ENCODE measurements at places on chromosomes 11 and 22.

- peak; percentile 58 for DNase-seq
These were observed 9.8 kb downstream of the KRTAP5-6 start for GRCh38 chr11:1706634-1707400.

DNA sequence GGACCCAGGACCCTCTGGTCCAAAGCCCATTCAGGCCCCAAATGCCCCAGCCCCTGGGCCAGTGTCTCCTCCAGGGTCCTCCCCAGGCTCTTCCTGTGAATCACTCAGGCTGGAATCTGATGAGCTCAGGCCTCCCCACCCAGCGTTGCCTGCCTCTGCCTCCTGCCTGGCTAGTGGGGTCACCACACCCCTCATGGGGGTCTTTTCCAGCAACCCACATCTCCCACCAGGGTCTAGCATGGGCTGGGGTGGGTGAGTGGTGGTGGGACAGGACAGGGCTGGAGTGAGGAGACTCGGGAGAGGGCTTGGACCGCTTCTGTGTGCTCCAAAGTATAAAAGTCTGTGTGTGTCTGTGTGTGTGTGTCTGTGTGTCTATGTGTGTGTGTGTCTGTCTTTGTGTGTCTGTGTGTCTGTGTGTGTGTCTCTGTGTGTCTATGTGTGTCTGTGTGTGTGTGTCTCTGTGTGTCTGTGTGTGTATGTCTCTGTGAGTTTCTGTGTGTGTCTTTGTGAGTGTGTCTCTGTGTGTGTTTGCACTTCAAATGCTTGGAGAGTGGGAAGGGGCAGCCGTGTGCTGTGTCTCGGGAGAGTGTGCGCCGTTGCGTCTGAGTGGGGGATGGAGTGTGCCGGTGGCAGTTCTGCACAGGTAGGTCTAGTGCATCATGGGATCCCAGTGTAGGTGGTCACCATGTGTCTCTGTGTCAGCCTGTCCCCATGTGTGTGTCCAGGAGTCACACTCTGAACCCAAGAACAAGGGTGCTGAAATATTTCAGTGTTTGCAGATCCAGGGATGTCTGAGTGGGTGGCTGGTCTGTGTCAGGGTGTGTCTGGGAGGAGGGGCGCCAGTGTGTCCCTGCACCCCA, 8.8 kb downstream of the RIN1 start:
- no peak for DNase-seq

DNA sequence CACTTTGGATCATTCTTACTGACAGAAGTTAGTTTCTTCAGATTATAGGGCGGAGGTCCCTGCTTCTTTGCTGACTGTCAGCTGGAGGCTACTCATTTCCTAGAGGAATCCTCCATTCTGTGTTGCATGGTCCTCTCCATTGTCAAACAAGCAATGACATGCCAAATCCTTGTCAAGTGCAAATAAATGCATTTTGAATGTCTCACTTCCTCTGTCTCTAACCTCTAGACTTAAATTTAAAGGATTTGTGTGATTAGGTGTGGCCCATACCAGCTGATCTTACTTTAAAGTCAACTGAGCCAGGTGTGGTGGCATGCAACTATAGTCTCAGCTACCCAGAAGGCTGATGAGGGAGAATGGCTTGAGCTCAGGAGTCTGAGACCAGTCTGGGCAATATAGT, 458.4 kb upstream of the CCDC179 start:
- no peak for DNase-seq

DNA sequence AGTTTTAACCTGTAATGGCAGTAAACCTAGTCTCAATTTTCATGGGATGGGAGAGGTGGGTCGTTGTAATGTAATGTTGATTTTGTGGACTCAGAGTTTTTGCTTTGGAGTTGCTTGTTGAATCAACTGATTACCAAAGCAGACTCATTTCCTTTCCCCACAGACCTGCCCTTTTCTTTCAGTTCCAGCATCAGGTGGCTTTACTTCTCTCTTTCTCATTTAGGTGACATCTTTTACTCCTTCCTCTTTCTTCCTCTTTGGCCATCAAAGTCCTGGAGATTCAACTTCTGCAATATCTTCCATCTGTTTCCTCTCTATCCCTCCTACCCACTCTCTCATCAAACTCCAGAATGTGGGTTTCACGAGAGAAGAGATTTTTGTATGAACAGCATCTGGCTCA, 313.9 kb downstream of the TMEM135 start:
- no peak for DNase-seq

DNA sequence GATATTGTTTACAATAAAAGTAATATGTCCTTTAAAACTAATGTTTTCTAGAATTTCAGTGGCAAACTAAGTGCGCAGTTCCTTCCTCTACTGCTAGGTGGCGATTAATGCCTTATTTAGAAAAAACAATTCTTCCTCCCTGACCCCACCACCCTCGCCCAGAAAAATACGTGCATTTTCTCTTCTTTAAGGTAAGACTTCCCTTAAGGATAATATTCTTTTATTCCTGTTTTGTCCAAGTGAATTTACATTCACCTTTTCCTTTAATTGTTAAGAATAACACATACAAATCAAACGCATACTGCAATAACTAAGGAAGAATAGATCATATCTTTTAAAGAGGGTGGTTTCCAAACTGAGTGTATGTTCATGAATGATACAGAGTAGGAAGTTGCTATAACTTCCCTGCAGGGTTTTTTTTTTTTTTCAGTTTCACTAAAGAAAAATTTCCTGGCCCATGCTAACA, 17.0 kb upstream of the PSMA1 start:
- no peak for DNase-seq

GRCh38 chr11:118900535-118901384, 17.1 kb downstream of the CXCR5 start:
- no peak for DNase-seq
